ENCODE measurements at places on chromosomes 2 and 18. TPM values are rescaled to one million over a fixed set of nuclear protein-coding genes. Genes with fewer than 3 reads are reported as not detected.

- no peaks in the 10 kb centered on the region for H3K4me1 ChIP-seq
- H3K4me3 ChIP-seq, result no peak overlapping the region
- no peak for DNase-seq
Measured at GRCh38 chr2:696463-696862, 19.3 kb upstream of the TMEM18 start.

- H3K27ac ChIP-seq, result no peak overlapping the region
- H3K4me3 ChIP-seq, result no peak overlapping the region
- H3K4me1 ChIP-seq, result no peaks in the 10 kb centered on the region
- no peaks in the 10 kb centered on the region for H3K36me3 ChIP-seq
- DNase-seq, result no peak
- no peaks in the 10 kb centered on the region for H3K27me3 ChIP-seq
Measured at GRCh38 chr18:66066191-66066590, 315.4 kb downstream of the CDH7 start.

- H3K4me1 ChIP-seq, result no peaks in the 10 kb centered on the region
- DNase-seq, result no peak
- no peak overlapping the region for H3K27ac ChIP-seq
- no peak overlapping the region for H3K4me3 ChIP-seq
Measured at GRCh38 chr2:84717302-84717701, 163.6 kb downstream of the TRABD2A start.

Gene RTP5
- not detected for polyA plus RNA-seq

DNA sequence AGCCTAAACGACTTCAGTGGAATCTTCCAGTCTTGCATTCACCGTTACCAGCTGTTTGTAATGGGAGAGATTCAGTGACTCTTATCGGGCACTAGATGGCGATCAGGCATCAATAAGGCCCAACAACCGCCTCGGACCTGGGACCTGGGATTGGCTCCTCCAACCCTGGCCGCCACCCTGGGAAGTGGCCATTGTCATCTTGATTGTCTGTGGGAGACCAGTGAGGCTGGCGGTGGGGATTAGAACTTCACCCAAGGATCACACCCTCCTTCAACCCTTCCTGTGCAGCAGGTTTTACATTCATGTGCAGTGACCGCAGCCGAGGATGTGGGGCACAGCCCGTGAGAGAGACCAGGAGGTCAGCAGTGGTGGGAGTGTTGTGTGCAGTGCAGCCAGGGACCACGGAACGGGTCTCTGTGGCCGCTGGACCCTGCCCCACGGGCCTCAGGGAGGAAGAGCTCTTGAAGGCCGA is 85.3 kb downstream of the SPP2 start:
- no peaks in the 10 kb centered on the region for H3K4me1 ChIP-seq
- DNase-seq, result peak; percentile 48
- no peaks in the 10 kb centered on the region for H3K36me3 ChIP-seq
- H3K27ac ChIP-seq, result no peak overlapping the region
- no peaks in the 10 kb centered on the region for H3K27me3 ChIP-seq

- H3K27me3 ChIP-seq, result peaks cover 8% of the 10 kb centered on the region
- no peaks in the 10 kb centered on the region for H3K36me3 ChIP-seq
- no peak overlapping the region for H3K27ac ChIP-seq
- H3K4me3 ChIP-seq, result no peak overlapping the region
- no peak for DNase-seq
- H3K4me1 ChIP-seq, result no peaks in the 10 kb centered on the region
Measured at GRCh38 chr2:63614983-63615945, 26.5 kb downstream of the MDH1 start.

GRCh38 chr2:231388725-231389346 is 6.7 kb upstream of the B3GNT7 start:
- no peak for DNase-seq
- H3K4me3 ChIP-seq, result no peak overlapping the region
- H3K27me3 ChIP-seq, result no peaks in the 10 kb centered on the region
- no peak overlapping the region for H3K27ac ChIP-seq
- no peaks in the 10 kb centered on the region for H3K36me3 ChIP-seq
- no peaks in the 10 kb centered on the region for H3K4me1 ChIP-seq

GRCh38 chr18:47881752-47882455 is 48.6 kb downstream of the SMAD2 start:
- H3K27me3 ChIP-seq, result no peaks in the 10 kb centered on the region
- no peaks in the 10 kb centered on the region for H3K4me1 ChIP-seq

DNA sequence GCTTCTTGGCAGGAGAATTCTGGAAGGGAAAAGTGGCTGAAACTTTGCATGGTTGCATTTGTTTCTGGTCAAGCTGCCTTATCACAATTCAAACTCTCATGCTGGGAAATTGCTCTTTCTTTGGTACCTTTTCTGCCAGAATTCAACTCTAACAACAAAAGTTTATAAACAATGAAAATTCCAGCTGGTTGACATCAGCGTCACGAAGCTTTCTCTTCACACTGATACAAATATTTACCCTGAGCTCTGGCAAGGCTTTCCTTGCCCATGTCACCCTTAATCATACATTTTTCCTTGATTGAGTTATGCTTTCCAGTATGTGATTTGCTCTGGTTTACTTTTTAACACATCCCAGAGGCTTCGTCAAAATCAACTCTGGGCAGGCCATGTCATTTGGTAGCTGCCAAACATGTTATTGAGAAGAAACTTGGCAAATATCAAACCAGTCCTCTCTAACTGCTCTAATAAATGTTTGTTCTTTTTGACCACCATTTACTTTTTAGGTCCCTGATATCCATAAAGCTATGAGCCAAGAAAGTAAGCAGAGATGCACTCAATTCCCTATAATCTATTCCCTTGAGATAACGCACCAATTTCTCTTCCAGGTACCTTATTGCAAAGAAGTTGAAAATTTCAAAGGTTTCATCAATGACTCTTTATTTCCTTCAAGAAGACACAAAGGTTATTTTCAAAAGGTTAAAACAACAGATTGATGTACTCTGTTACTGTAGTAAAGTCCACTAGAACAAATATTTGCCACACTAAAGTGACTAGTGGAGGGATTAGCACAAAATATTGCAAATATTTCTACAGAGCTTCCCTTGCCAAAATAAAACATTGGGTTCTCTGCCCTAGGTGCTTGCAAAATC is 1241.1 kb upstream of the ZEB2 start:
- no peaks in the 10 kb centered on the region for H3K36me3 ChIP-seq
- H3K4me1 ChIP-seq, result no peaks in the 10 kb centered on the region
- no peak for DNase-seq
- H3K27ac ChIP-seq, result no peak overlapping the region
- H3K4me3 ChIP-seq, result no peak overlapping the region

DNA sequence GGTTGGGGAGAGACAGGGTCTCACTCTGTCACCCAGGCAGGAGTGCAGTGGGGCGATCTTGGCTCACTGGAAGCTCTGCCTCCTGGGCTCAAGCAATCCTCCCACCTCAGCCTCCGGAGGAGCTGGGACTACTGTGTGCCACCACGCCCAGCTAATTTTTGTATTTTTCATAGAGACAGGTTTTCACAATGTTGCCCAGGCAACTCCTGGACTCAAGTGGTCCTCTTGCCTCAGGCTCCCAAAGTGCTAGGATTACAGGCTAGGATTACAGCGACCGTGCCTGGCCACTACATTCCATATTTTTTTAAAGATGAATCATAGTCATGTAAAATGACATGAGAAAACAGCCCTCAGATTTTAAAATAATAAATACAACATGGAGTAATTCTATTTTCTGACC is 32.3 kb downstream of the CWC22 start:
- H3K4me1 ChIP-seq, result no peaks in the 10 kb centered on the region
- H3K27ac ChIP-seq, result no peak overlapping the region
- H3K36me3 ChIP-seq, result peaks cover 55% of the 10 kb centered on the region
- no peaks in the 10 kb centered on the region for H3K27me3 ChIP-seq
- DNase-seq, result no peak
- H3K4me3 ChIP-seq, result no peak overlapping the region

DNA sequence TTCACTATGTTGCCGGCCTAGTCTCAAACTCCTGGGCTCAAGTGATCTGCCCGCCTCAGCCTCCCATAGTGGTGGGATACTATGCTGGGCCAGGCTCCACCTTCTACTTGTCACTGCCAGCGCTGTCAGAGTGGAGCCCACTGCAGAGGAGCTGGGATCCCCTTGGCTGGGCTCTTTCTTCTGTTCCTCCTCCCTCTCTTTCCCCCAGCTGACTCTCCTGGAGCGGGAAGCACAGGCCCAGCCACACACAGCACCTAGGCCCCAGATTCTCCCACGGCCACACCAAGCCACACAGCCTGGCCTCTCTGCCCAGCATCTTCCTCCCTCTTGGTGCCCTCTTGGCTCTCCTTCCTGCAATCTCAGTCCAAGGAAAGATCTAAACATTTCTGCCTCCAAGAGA is 3.7 kb upstream of the GAREM2 start:
- no peak overlapping the region for H3K27ac ChIP-seq
- no peaks in the 10 kb centered on the region for H3K36me3 ChIP-seq
- H3K4me1 ChIP-seq, result peaks cover 17% of the 10 kb centered on the region
- peaks cover 2% of the 10 kb centered on the region for H3K27me3 ChIP-seq

DNA sequence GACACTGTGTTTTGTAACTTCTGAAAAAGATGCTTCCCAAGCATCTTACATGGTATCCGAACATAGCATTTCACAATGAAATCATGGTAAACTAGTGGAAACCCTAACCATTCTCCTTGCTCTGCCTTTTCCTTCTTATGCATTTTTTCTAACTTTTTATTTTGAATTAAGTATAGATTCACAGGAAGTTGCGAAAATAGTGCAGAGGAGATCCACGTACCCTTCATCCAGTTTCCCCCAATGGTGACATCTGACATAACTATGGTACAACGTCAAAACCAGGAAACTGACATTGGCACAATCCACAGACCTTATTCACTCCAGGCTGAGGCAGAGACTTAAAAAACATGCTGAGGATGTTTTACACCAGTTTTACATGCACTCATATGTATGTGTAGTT is 38.3 kb downstream of the AAK1 start:
- H3K27me3 ChIP-seq, result no peaks in the 10 kb centered on the region
- H3K4me1 ChIP-seq, result peaks cover 67% of the 10 kb centered on the region
- no peak for DNase-seq
- peaks cover 18% of the 10 kb centered on the region for H3K36me3 ChIP-seq
- no peak overlapping the region for H3K27ac ChIP-seq

Gene GALNT13
- not detected for polyA plus RNA-seq

Gene INPP1
- 13.5 TPM for polyA plus RNA-seq

- H3K36me3 ChIP-seq, result no peaks in the 10 kb centered on the region
- no peak overlapping the region for H3K27ac ChIP-seq
- no peaks in the 10 kb centered on the region for H3K4me1 ChIP-seq
- H3K4me3 ChIP-seq, result no peak overlapping the region
- DNase-seq, result no peak
Measured at GRCh38 chr18:48707636-48708296, 168.9 kb downstream of the CTIF start.

DNA sequence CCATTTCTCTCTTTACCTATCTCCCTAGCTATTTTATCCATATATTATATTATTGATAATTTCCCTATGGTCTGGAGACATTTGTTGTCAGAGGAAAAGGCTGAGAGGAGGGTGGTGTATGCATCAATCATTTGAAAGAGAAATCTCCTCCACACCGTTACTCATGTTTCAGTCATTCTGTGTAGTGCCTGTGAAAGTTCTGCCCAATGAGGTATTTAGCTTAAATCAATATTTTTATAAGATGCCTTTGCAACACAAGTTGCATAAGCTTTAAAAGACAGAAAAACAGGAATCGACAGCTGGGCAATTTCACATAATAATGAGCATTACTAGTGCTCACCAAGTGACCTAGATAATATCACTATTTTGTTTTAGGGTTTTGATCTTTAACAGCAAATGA is 363.7 kb upstream of the FSIP2 start:
- DNase-seq, result no peak
- H3K27ac ChIP-seq, result no peak overlapping the region
- no peaks in the 10 kb centered on the region for H3K4me1 ChIP-seq
- no peak overlapping the region for H3K4me3 ChIP-seq
- no peaks in the 10 kb centered on the region for H3K36me3 ChIP-seq

GRCh38 chr2:126637386-126637785 is 18.6 kb upstream of the GYPC start:
- H3K36me3 ChIP-seq, result no peaks in the 10 kb centered on the region
- H3K27me3 ChIP-seq, result no peaks in the 10 kb centered on the region
- no peak overlapping the region for H3K4me3 ChIP-seq
- H3K4me1 ChIP-seq, result no peaks in the 10 kb centered on the region
- DNase-seq, result no peak

Gene MTIF2
- 13.8 TPM for polyA plus RNA-seq

- H3K4me3 ChIP-seq, result no peak overlapping the region
- H3K4me1 ChIP-seq, result peaks cover 9% of the 10 kb centered on the region
- DNase-seq, result no peak
- peaks cover 2% of the 10 kb centered on the region for H3K27me3 ChIP-seq
- no peaks in the 10 kb centered on the region for H3K36me3 ChIP-seq
Measured at GRCh38 chr2:105576440-105577241, 168.1 kb upstream of the NCK2 start.

- H3K4me1 ChIP-seq, result peaks cover 8% of the 10 kb centered on the region
- H3K27me3 ChIP-seq, result peaks cover 4% of the 10 kb centered on the region
- no peak for DNase-seq
- no peak overlapping the region for H3K27ac ChIP-seq
- H3K4me3 ChIP-seq, result no peak overlapping the region
Measured at GRCh38 chr2:232484628-232485347, 2.8 kb downstream of the ECEL1 start.

- peaks cover 2% of the 10 kb centered on the region for H3K27me3 ChIP-seq
- H3K4me1 ChIP-seq, result no peaks in the 10 kb centered on the region
- H3K4me3 ChIP-seq, result no peak overlapping the region
Measured at GRCh38 chr2:207014424-207014823, 75.1 kb downstream of the CPO start.

Gene MAP3K2
- 50.3 TPM for polyA plus RNA-seq

DNA sequence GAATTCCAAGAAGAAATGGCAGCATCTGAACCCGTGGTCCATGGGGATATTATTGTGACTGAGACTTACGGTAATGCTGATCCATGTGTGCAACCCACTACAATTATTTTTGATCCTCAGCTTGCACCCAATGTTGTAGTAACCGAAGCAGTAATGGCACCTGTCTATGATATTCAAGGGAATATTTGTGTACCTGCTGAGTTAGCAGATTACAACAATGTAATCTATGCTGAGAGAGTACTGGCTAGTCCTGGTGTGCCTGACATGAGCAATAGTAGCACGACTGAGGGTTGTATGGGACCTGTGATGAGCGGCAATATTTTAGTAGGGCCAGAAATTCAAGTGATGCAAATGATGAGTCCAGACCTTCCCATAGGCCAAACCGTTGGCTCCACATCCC is 34.4 kb upstream of the DSG3 start:
- H3K4me3 ChIP-seq, result no peak overlapping the region
- H3K27me3 ChIP-seq, result no peaks in the 10 kb centered on the region
- no peak overlapping the region for H3K27ac ChIP-seq
- DNase-seq, result no peak
- no peaks in the 10 kb centered on the region for H3K36me3 ChIP-seq
- no peaks in the 10 kb centered on the region for H3K4me1 ChIP-seq

DNA sequence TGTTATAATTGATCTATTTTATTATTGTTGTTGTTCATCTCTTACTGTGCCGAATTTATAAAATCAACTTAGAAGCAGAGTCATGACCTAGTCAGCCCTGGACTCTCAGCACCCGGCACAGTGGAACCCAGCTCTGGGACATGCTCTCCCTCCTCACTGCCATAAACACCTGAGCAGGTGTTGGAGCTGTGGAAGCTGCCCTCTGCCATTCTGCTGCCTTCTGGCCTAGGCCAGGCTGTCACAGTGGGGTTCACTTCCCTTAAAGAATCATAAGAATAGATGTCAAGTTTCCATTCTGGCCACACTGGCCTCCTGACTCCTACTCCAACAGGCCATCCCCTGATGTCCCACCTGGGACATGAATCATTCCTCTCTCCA is 192.2 kb downstream of the ZFP36L2 start:
- no peaks in the 10 kb centered on the region for H3K36me3 ChIP-seq
- no peak overlapping the region for H3K27ac ChIP-seq
- H3K4me3 ChIP-seq, result no peak overlapping the region

- no peaks in the 10 kb centered on the region for H3K27me3 ChIP-seq
- H3K4me3 ChIP-seq, result no peak overlapping the region
- no peak overlapping the region for H3K27ac ChIP-seq
- no peak for DNase-seq
Measured at GRCh38 chr2:38128653-38129052, 52.7 kb upstream of the CYP1B1 start.

Gene RTKN
- polyA plus RNA-seq, result not detected

Measured in CD4-positive, CD25-positive, alpha-beta regulatory T cell (primary cell).